ENCODE measurements at places on chromosomes 2 and 18.

GRCh38 chr2:74653589-74653984 lies 460 bp upstream of the SEMA4F start:
- DNase-seq, result no peak

DNA sequence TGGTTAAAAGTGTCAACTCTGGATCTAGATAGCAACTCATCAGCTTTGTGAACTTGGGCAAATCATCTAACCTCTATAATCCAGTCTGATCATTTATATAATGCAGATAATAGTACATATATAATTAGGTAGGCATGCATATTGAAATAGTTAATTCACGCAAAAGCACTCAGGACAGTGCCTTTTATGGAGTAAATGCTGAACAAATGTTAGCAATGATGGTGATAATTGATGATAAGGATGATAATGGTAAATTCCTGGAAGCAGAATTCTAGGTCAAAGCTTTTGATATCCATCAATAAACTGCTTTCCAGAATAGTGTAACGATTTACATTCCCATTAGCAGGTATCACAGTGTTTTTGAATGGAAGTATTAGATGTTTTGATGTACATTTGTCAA lies 59.7 kb upstream of the CYP26B1 start:
- DNase-seq, result no peak

- DNase-seq, result no peak
Measured at GRCh38 chr2:19810637-19811036, 91.1 kb downstream of the TTC32 start.

- DNase-seq, result no peak
Measured at GRCh38 chr18:21040466-21040865, 71.1 kb downstream of the ROCK1 start.

DNA sequence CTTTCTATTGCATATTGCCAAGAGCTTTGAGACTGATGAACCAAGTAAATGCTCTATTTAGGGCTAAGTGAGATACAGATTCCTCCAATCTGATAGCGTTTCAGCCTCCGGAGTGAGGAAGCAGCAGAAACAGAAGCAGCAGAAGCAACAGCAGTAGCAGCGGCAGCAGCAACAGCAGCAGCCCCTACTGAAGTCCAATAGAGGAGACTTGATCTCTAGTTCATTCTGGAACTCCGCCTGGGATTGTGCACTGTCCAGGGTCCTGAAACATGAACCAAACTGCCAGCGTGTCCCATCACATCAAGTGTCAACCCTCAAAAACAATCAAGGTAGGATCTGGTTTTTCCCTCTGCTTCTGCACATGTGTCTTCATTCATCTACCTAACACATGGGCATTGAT lies at the start of gene DPP10:
Gene DPP10, plus strand, starts transcription at position 132 of the 400 bp plus-strand sequence.
- DNase-seq, result no peak

- peak; percentile 1 for DNase-seq
Measured at GRCh38 chr2:156589381-156590079, 153.4 kb downstream of the GPD2 start.

DNA sequence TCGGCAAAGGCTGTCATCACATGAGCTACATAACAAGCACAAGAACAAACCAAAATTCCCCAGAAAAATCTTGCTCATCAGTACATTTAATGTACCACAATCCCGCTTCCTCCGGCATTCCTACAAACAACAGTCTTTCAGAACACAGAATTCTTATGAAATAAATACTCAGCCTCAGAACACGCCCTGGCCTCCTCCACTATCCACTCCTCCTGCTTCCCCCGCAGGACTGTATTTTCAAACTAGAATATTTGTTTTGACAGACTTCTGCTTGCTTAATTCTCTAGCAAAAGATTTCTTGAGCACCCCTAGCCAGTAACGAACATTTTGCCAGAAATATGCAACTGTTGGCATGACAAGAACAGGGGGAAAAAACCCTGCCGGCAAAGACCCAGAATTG lies 131.2 kb downstream of the THADA start:
- no peak for DNase-seq

DNA sequence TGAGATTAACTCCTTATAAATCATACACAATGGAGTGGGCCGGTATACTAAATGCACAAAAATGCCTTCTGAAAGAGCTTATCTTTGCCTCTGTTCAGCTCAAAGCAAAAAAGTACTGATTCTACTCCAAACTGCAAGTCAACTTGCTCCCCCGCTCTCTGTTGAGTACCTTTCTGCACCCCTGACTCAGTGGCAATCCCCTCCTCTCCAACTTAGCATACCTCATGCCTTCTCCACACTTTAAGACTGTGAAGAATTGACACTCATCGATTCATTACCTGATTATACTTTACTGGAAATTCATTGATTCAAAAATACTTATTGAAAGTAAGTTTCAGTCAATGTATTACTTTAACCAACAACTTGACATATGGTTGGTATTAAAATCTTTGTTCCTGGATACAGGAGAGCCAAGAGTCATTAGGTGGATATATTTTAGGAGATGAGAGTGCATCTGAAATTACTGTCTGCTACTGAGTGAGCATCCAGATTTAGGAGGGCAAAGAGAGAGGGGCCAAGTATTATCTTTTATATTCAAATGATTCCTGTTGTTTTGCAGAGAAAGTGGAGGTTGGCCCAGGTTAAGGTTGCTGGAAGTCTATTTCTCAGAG lies 187.7 kb downstream of the ICOS start:
- no peak for DNase-seq

- no peak for DNase-seq
Measured at GRCh38 chr2:219650426-219651248, 23.2 kb downstream of the SLC4A3 start.

- no peak for DNase-seq
Measured at GRCh38 chr18:72700961-72701710, 157.0 kb upstream of the CBLN2 start.

GRCh38 chr2:70745276-70745825 lies 22.6 kb downstream of the ADD2 start:
- no peak for DNase-seq

GRCh38 chr2:63692002-63692606 lies 103.3 kb downstream of the MDH1 start:
- no peak for DNase-seq

DNA sequence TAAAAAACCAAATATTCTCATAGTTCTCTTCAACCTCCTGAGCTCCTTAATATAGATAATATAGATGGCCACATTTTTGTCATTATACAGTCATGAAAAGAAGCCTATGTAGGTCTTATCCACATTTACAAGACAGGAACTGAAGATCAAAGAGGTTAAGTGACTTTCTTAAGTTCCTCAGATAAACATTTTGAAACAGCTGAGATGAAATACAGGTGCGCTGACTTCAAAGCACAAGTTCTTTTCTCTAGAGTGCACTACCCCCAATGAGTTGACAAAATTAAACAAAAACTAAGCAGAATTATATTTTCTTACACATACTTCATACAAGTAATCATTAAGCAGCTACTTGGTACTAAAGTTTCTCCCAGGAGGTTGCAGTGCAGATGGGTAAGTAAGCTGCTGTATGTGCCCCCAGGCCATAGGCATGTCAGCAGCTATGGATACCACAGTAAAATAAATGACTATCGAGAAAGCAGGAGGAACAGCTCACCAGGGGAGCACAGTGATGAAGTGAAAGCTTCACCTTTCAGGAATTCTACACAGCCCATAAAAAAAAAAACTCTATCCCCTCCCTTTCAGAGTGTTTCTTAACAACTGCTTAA lies 199.8 kb downstream of the DPP10 start:
- DNase-seq, result no peak

DNA sequence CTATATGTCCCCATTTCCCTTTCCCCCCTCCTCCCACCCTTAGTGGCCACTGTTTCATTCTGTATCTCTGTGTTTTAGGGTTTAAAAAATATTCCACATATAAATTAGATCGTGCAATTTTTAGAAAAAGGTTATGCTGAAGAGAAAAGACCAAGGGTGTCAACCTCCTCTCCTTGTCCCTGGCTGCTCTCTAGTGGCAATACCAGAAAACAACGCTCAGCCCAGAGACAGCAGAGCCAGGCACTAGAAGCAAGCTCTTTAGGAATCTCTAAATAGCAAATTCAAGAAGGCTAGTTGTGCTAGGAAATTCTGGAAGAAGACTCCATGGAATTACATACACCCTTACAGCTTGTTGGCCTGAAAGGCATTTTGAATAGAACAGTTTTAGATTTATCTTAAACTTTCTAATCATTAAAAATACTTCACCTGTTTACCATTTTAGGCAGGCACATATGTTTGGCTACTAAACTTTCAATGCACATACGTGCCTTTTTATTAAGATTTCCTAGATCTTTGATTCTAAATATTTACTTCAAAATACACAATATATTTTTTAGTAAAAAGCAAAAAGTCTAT lies 35.1 kb upstream of the RASGRP3 start:
- DNase-seq, result peak; percentile 29

GRCh38 chr2:54226260-54226659 lies 29.8 kb downstream of the TSPYL6 start:
- peak; percentile 12 for DNase-seq

DNA sequence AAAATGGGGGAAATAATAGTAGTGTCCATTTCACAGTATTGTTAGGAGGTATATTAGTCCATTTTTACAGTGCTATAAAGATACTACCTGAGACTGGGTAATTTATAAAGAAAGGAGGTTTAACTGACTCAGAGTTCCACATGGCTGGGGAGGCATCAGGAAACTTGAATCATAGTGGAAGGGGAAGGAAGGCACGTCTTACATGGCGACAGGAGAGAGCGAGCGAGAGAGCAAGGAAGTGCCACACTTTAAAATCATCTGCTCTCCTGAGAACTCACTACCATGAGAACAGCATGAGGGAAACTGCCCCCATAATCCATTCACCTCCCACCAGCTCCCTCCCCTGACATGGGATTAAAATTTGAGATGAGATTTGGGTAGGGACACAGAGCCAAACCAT lies 23.4 kb downstream of the MGAT5 start:
- no peak for DNase-seq

GRCh38 chr18:48351216-48352050 lies 57.8 kb downstream of the ZBTB7C start:
- no peak for DNase-seq

DNA sequence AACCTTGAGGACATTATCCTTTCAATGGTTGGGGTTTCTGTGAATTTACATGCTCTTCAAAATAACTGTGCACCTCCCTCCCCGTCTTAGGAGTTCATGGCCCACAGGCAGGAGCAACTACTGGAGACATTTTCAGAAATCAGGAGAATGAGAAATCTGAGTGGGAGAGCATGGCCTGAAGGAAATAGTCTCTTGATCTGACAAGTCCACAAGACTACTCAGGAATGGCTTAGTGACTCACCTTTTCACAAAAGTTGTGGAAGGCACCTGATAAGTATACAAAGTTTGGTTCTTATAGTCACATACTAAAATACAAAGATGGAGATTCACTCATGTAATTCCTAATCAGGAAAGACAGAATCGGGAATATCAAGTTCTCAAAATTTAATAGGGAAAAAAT lies 83.6 kb upstream of the NCKAP5 start:
- no peak for DNase-seq

GRCh38 chr2:205640716-205641115 lies 41.6 kb upstream of the NRP2 start:
- no peak for DNase-seq

DNA sequence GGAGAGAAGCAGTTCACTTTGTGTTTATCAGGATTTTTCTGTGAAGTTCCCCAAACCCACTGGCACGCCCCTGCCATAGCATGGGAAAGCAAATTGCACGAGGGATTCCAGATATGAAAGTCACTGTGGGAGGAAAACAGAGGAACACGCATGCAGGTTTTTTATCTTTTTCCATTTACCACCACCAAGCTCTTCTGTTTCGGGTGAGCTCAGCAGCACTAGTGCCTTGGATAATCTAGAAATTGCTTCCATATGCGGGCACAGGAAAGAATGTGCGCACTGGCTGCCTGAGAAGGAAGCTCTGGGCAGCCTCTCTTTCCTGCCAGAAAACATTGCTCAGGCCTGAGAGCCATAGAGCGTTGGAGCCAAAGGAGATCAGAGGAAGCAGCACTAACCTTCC lies 65.9 kb upstream of the WIPF1 start:
- no peak for DNase-seq

DNA sequence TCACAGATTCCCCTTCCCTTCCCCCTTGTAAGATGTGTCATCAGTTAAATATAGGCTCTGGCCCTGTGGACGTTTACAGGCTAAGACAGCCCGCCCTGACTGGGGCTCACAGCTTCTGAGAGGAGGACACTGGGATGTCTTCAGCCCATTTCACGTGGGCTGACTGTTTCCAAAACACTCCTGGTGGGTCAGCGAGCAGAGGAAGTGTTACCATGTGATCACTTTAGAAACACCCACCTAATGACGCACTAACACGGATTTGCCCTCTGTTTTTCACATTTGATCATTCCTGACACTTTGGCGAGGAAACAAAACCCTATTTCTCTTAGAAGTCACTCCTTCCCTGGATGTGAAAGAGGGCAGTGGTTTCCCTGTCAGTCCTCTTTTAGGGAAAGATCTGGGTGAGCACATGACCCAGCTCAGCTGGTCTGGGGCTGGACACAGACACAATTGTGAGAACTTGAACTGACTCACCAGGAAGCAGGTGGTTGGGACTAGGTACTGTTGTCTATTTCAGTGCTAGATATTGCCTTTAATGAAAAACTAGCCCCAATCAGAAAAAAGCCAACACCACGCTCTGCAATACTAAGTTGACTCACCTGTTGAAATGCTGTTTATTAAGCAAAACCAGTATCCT lies 38.8 kb downstream of the BMP10 start:
- DNase-seq, result peak; percentile 55

DNA sequence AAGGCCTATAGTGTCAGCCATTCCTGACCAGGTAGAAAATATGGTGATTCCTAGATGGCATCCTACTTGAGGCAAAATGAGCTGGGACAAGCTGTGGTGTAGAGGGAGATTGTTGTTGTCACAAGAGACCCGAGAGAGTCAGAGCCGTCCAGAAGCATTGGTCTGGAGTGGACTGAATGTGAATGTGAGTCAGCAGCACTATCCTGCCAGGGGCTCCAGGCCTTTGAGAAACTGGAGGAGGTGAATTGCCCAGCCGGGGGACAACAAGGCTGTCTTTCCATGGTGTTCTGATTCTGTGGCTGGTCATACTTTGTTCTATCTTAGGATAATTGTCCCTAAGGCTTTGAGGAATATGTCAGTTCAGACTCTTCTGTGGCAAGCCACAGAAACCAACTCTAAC lies 29.4 kb upstream of the EIF2AK3 start:
- no peak for DNase-seq

All from nucleus accumbens (tissue), 56 donors.